Activated naive CD4-positive, alpha-beta T cell treated with anti-CD3 and anti-CD28 coated beads for 36 hours (primary cell): ENCODE measurements at places on chromosomes 3 and 15.

DNA sequence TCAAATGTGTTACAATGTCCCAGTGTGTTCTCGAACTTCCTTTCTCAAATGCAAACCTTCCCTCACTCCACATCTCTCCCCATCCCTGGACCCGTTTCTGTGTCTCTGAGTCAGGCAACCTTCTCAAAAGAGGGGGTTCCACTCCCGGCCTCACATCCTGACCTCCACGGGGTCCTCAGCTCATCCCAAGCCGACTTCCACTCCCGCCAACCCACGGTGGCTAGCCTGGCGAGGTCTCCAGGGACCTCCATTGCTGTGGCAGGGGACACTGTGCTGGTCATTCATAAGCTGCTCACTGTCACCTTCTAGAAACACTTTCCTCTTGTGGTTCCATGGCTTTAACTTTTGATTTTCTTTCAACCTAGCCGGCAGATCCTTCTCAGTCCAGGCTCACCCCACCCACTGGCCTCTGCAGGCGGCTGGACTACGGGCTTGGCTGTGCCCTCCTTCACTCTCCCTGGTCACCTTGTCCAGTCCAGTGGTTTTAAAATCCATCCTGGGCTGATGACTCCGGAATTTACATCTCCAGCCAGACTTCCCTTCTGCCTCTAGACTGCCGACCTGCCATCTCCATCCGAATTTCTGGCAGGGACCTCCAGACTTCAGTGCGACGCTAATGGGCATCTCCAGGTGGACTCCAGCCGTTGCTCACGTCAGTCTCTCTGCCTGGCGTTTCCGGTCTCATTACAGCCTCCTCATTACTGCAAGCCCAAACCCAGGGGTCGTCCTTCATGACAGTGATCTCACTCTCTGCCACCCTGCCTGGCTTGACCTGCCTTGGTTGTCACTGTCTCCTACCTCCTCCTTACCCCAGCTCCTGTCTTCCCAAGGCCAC lies 20.0 kb downstream of the ABTB1 start:
- H3K36me3 ChIP-seq: no peaks in the 10 kb centered on the region
- H3K27me3 ChIP-seq: no peaks in the 10 kb centered on the region
- no peaks in the 10 kb centered on the region for H3K4me1 ChIP-seq
- no peak overlapping the region for H3K27ac ChIP-seq

GRCh38 chr15:65379986-65380385 lies 2.2 kb upstream of the IGDCC3 start:
- no peak for DNase-seq

GRCh38 chr3:56763233-56763632 lies 38.5 kb downstream of the ARHGEF3 start:
- peak overlapping the region; percentile 36 for H3K27ac ChIP-seq
- H3K27me3 ChIP-seq: no peaks in the 10 kb centered on the region
- peaks cover 77% of the 10 kb centered on the region for H3K4me1 ChIP-seq
- H3K36me3 ChIP-seq: peaks cover 33% of the 10 kb centered on the region

- no peaks in the 10 kb centered on the region for H3K4me1 ChIP-seq
- no peak overlapping the region for H3K4me3 ChIP-seq
- H3K27ac ChIP-seq: no peak overlapping the region
- peaks cover 19% of the 10 kb centered on the region for H3K27me3 ChIP-seq
Measured at GRCh38 chr3:12321015-12321414, 32.1 kb downstream of the PPARG start.

DNA sequence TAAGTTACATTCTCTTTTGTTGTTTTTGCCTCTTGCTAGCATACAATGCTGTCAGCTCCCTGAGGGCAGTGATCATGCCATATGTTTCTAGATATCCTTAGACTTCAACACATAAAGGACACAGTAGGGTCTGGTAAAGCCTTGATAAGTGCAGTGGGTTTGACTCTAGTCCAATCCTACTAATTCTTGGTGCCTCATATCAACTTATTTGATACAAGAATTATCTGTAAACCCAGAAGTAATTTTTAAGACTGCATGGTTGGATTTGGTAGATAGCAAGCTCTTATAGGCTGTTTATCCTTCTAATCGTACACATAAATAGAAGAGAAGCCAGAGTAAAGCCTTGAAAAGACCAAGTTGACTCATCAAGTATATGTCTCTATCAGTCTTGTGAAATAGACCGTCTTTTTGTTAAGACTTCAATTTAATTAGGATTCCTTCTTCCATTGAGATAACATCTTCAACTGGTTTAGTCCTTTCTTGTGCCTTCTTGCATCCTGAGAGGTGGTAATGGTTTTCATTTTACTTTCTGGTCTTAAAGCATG lies 265.6 kb upstream of the CDIN1 start:
- no peak overlapping the region for H3K4me3 ChIP-seq
- H3K4me1 ChIP-seq: no peaks in the 10 kb centered on the region
- peaks cover 5% of the 10 kb centered on the region for H3K27me3 ChIP-seq
- no peaks in the 10 kb centered on the region for H3K36me3 ChIP-seq
- H3K27ac ChIP-seq: no peak overlapping the region

- no peaks in the 10 kb centered on the region for H3K36me3 ChIP-seq
- no peak overlapping the region for H3K4me3 ChIP-seq
- DNase-seq: no peak
Measured at GRCh38 chr15:33145447-33145846, 49.1 kb downstream of the FMN1 start.

DNA sequence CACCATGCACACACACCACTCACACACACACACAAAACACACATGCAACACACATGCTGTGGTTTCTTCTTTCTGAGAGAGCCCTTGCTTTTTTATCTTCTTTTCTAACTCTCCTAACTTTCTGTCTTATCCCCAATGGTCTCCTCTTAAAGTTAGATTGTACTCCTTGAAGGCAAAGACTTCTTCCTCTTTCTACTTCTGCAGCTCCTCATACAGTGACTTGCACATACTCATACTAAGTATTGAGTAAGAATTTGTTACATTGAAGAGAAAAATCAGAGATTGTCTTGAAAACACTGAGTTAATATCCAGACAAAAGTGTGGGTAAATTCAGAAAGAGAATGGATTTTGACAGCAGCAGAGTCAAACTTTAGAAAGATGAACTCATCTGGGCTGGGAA lies 64.4 kb downstream of the GTPBP8 start:
- no peaks in the 10 kb centered on the region for H3K27me3 ChIP-seq
- H3K4me1 ChIP-seq: peaks cover 22% of the 10 kb centered on the region
- H3K4me3 ChIP-seq: no peak overlapping the region
- no peak overlapping the region for H3K27ac ChIP-seq
- no peak for DNase-seq

GRCh38 chr3:15942462-15942861 lies 144.7 kb upstream of the ANKRD28 start:
- no peaks in the 10 kb centered on the region for H3K4me1 ChIP-seq
- no peak for DNase-seq
- no peak overlapping the region for H3K27ac ChIP-seq
- H3K36me3 ChIP-seq: no peaks in the 10 kb centered on the region

- H3K4me3 ChIP-seq: no peak overlapping the region
- H3K27me3 ChIP-seq: no peaks in the 10 kb centered on the region
- H3K4me1 ChIP-seq: peaks cover 7% of the 10 kb centered on the region
- no peaks in the 10 kb centered on the region for H3K36me3 ChIP-seq
- DNase-seq: no peak
Measured at GRCh38 chr15:48289628-48290027, 41.6 kb upstream of the DUT start.

- no peaks in the 10 kb centered on the region for H3K36me3 ChIP-seq
- DNase-seq: no peak
- H3K4me1 ChIP-seq: peaks cover 27% of the 10 kb centered on the region
- H3K27me3 ChIP-seq: no peaks in the 10 kb centered on the region
- no peak overlapping the region for H3K27ac ChIP-seq
Measured at GRCh38 chr3:196624907-196625306, 14.6 kb upstream of the NRROS start.

- DNase-seq: no peak
- no peak overlapping the region for H3K27ac ChIP-seq
- peaks cover 8% of the 10 kb centered on the region for H3K4me1 ChIP-seq
Measured at GRCh38 chr3:57952208-57952631, 56.0 kb upstream of the FLNB start.

- no peak for DNase-seq
- no peak overlapping the region for H3K27ac ChIP-seq
- H3K4me1 ChIP-seq: no peaks in the 10 kb centered on the region
- H3K4me3 ChIP-seq: no peak overlapping the region
- no peaks in the 10 kb centered on the region for H3K36me3 ChIP-seq
Measured at GRCh38 chr3:21729888-21730459, 21.0 kb downstream of the ZNF385D start.

- no peaks in the 10 kb centered on the region for H3K4me1 ChIP-seq
- no peaks in the 10 kb centered on the region for H3K36me3 ChIP-seq
- no peaks in the 10 kb centered on the region for H3K27me3 ChIP-seq
- no peak overlapping the region for H3K27ac ChIP-seq
- H3K4me3 ChIP-seq: no peak overlapping the region
Measured at GRCh38 chr3:62892951-62893350, 17.7 kb upstream of the CADPS start.

DNA sequence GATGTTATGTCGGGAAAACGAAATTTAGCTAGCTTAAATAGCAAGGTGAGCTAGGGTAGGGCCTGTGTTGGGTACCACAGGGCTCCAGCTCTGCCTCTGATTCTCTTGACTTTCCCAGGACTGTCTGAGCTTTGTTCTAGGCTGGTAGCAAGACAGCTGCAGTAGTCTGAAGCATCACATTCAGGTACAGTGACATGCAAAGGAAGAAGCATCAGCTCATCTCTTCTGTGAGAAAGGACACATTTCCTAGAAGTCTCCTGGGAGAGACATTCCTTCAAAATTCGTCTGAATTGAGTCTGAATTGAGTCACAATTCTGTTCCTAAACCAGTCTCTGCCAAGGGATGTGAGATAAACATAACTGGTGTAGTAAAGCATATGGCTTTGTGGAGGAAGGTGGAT lies 8.5 kb upstream of the UBXN7 start:
- no peak overlapping the region for H3K4me3 ChIP-seq
- no peaks in the 10 kb centered on the region for H3K27me3 ChIP-seq
- no peak for DNase-seq

DNA sequence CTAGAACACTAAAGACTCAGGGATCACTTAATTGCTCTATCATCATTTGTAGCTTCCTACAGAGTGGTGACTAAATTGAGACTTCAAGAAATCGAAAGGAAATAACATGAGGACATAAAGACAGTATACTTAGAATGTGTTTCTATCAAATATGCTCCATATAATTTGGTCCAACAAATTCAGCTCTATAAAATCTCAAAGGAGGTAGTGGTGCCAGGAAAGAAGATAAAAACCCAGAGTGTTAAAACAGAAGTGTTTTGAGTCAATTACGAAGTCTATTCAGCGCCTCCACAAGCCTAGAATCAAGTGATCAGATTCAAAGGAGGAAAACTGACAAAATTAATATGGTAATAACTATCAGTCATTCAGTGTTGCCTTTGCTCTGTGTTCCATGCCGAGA lies 22.9 kb downstream of the MAGI1 start:
- no peak overlapping the region for H3K27ac ChIP-seq
- H3K27me3 ChIP-seq: no peaks in the 10 kb centered on the region
- H3K4me3 ChIP-seq: no peak overlapping the region
- no peaks in the 10 kb centered on the region for H3K4me1 ChIP-seq
- DNase-seq: no peak
- H3K36me3 ChIP-seq: no peaks in the 10 kb centered on the region

- DNase-seq: no peak
- H3K4me3 ChIP-seq: no peak overlapping the region
- no peaks in the 10 kb centered on the region for H3K4me1 ChIP-seq
- no peak overlapping the region for H3K27ac ChIP-seq
- H3K36me3 ChIP-seq: no peaks in the 10 kb centered on the region
Measured at GRCh38 chr3:12879191-12879815, 37.9 kb upstream of the RPL32 start.

DNA sequence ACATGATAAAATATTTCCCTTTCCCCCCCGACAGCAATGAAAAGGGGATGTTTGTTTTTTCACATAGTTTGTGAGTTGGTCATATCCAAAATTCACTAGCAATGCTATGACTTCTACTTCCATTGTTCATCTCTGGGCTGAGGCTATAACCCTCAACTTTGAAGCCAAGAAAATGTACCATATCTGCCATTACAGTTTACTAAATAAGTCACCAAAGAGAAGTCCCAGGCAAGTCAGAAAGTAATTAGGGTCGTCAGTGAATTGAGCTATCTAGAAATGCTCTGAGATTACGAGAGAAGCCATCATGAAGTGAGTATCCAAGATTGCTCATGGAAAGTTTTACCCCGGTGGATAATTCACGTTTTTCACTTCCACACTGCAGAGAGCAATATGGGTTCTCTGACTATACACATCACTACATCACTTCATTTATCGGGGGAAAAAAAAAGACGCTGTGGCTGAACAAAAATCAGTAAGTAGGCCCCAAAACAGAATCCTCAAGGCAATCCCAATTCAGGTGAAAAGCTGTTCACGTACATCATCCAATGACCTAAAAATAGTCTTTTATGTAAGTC lies 1.4 kb downstream of the PEAK1 start:
- H3K4me1 ChIP-seq: peaks cover 30% of the 10 kb centered on the region
- peaks cover 4% of the 10 kb centered on the region for H3K36me3 ChIP-seq
- no peaks in the 10 kb centered on the region for H3K27me3 ChIP-seq
- H3K27ac ChIP-seq: peak overlapping the region; percentile 80

DNA sequence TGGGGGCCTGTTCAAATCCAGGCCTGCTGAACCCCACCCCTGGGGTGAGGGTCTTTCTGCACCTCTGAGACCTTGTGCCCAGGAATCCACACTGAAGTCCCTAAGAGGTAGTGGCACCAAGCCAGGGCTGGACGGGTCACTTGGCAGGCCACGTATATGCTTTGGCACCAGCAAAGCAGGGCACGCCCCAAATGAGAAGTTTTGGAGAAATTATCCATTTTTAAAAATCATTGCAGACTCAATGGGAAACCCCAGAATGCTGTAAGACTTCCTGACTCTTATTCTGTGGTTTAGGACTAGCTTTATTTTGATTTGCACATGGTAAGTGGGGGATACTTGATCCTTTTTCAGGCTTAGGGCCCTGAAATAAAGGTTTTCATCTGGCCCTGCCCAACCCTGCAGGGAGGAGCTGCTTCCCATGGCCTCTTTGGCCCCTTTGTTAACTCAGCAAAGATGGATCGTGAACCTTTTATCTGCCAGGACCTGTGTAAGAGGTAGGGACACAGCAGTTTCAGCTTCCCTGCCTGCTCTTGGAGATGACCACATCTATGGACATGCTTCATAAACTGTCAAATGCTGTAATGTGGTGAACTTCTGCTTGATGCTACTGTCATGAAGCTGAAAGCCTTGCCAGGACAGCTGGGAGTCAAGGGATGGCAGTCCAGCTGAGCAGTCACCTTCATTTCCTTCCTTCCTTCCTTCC lies 88.0 kb downstream of the HMG20A start:
- no peak for DNase-seq
- H3K4me3 ChIP-seq: no peak overlapping the region
- H3K27ac ChIP-seq: no peak overlapping the region
- peaks cover 16% of the 10 kb centered on the region for H3K4me1 ChIP-seq
- H3K27me3 ChIP-seq: no peaks in the 10 kb centered on the region
- no peaks in the 10 kb centered on the region for H3K36me3 ChIP-seq

- H3K4me3 ChIP-seq: no peak overlapping the region
- no peak for DNase-seq
- H3K36me3 ChIP-seq: no peaks in the 10 kb centered on the region
- H3K27me3 ChIP-seq: no peaks in the 10 kb centered on the region
- no peaks in the 10 kb centered on the region for H3K4me1 ChIP-seq
Measured at GRCh38 chr3:133561679-133562078, 11.8 kb upstream of the CDV3 start.
